ENCODE measurements at places on chromosomes 13 and 19. TPM values are rescaled to one million over a fixed set of nuclear protein-coding genes. Genes with fewer than 3 reads are reported as not detected.

GRCh38 chr19:48490981-48491792 lies 20.4 kb downstream of the LMTK3 start:
- peaks cover 47% of the 10 kb centered on the region for H3K4me1 ChIP-seq
- no peaks in the 10 kb centered on the region for H3K27me3 ChIP-seq
- no peaks in the 10 kb centered on the region for H3K36me3 ChIP-seq
- DNase-seq = peak; percentile 51
- H3K27ac ChIP-seq = no peak overlapping the region

DNA sequence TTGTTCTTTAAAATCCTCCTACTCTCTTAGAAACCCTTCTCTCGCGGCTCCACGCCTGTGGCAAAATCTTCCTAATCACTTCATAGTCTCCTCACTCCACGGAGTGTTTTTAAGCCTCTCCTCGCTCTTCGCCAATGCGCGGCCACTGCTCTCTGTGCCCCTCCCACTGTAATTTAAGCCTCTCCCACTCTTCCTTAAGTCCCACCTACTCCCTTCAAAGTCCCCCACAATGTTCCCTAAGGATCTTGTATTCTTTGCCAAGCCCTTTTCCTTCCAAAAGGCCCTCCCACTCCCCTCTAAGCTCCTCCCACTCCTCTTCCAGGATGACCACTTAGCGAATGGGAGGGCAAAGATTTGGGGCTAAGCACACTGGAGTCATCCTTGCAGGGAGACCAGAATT lies 1.3 kb downstream of the FIZ1 start:
- H3K4me3 ChIP-seq = no peak overlapping the region
- no peak overlapping the region for H3K27ac ChIP-seq
- peaks cover 6% of the 10 kb centered on the region for H3K4me1 ChIP-seq
- H3K27me3 ChIP-seq = no peaks in the 10 kb centered on the region

The SIAH3 gene
- not detected for total RNA-seq

GRCh38 chr19:58345558-58345957 lies 7.7 kb downstream of the A1BG start:
- H3K27me3 ChIP-seq = no peaks in the 10 kb centered on the region
- peaks cover 17% of the 10 kb centered on the region for H3K4me1 ChIP-seq

DNA sequence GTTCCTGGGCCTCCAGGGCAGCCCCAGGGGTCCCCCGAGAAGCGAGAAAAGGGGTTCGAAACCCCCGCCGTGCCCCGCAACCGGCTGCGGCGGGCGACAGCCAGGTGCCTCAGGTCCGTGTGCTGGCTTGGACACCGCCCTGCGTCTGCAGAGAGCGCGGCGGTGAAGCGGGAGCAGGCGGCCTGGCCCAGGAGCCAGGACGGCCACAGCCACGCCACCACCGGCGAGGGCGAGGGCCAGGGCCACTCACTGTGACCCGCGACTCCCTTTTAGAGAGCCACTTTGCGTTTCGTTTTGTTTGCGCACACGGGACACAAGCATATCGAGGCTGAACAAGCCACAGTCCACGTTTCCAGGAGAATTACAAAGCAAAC lies 110.4 kb downstream of the CRYL1 start:
- H3K27me3 ChIP-seq = no peaks in the 10 kb centered on the region
- H3K36me3 ChIP-seq = no peaks in the 10 kb centered on the region
- H3K4me1 ChIP-seq = peaks cover 3% of the 10 kb centered on the region
- H3K27ac ChIP-seq = no peak overlapping the region
- no peak overlapping the region for H3K4me3 ChIP-seq
